ENCODE measurements at places on chromosomes 16 and 17.
A peak's percentile ranks its signal among the peaks of the same experiment; 100 is the strongest.

DNA sequence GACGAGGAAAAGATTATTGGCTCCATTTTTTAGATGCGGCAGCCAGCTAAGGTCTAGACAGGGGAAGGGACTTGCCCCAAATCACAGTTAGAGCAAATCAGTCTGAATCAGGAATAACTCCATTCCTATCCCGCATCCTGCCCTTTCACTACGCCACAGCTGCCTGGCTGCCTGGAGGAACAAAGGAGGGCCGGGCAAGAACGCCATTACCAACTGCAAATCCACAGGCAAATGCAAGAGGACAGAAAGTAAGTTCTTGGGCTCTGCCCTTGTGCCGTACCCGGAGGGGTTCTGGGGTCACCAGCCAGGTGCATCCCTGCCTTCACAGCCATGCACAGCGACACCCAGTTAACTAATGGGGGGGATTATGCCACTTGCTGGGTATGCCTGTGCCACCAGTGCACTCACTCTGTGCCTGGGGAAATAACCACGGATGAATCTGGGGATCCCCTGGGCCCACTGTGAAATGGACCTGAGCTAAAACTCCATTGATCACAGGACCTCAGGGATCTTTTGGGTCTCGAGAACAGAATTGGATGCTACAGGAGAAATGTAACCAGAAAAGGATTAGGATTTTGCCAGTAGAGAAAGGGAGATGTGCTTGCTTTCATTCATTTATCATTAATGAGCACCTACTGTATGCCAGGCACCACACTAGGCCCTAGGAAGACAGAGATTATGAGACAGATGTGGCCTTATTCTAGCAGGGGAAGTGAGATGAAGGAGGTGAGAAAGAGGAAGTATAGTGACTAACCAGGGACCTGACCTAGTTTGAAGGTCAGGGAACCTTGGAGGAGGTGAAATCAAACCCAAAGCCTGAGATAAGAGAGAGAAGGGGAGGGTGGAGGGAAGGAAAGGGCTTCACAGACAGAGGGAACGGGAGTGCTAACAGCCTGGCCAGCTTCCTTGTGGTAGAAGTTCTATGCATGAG, 17.7 kb downstream of the BCL7C start:
- no peak for DNase-seq

GRCh38 chr16:56634715-56635440, 2.4 kb downstream of the MT1M start:
- no peak for DNase-seq

DNA sequence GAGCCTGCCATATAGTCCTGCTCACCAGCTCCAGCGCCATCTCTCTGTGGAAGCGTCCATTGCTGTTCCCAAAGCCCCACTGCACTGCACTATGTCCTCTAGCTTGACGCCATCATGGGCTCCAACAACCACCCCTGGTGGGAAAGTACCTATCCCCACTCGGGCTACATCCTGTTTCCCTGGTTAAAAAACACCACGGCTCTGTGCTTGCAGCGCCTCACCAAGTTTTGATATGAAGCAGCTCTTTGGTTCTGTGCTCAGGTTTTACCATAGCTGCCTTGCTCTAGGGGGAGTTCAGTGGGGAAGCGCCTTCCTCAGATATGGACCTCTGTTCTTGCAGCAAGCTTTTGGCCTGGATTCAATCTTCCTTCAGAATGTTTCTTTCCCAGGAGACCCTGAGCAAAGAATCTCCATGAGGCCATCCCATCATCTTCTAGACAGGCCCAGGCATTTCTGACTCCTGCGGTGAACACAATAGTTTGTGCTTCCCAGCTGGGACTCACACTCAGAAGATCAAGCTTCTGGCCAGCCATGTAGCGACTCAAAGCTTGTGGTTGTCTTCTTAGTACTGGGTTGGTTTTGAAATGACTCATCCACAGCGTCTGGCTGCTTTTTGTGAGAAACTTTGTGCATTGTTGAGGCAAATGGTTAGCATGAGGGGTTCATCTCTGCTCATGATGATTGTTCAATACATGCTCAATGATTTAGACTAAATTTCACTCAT, 39.5 kb downstream of the DYNLRB2 start:
- DNase-seq = no peak

GRCh38 chr17:46771561-46772474, 46.7 kb downstream of the WNT3 start:
- DNase-seq = peak; percentile 61

DNA sequence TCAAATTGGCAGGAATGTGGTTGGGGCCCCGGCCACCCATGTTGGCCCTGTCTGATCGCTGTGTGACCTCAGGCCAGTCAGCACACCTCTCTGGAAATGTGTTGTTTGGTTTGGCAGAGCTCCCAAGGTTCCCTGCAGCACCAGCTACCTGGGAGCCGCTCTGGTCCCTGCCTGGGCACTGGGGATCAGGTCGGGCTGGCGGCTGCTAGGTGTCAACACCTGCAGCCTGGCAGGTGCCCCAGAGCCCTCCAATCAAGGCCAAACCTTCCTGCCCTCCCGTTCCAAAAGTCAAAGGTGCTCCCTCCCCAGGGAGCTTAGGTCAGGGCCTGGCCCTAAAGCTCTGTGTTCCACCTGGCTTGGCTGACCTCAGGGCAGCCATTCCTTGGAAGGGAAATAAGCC, 55.9 kb downstream of the ZDHHC7 start:
- DNase-seq = no peak
